ENCODE measurements at places on chromosomes 2 and 18.

GRCh38 chr2:173150963-173151362 is 75.3 kb downstream of the MAP3K20 start:
- DNase-seq: no peak

DNA sequence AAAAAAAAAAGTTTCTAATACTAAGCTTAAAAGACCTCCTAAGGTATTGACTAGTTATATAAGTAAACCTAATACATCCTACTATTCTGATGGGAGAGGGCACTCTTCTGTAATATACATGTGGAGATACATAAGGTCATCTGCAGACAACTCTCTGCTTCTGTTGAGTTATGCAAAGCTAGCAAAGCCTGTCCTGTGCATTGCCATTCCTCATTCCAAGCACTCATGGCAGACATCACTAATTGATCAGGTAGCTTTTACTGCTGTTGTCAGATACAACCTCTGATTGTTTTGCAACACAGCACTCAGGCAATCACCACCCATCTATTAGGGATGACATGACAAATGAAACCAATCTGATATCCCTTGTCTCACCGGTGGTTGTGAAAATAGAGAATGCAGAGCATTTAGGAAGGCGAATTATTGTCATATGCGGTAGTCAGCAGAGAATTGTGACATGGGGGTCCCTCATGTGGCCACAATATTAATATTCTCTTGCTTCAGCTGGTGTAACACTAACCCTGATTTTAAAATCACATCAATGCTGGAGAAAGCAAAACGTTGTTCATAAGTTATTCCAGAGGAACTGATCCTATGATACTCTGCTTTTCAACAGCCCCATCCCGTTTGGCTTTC is 416.5 kb upstream of the GYPC start:
- DNase-seq: no peak

- DNase-seq: peak; percentile 70
Observed at GRCh38 chr2:68909793-68910674, 38.8 kb upstream of the BMP10 start.

DNA sequence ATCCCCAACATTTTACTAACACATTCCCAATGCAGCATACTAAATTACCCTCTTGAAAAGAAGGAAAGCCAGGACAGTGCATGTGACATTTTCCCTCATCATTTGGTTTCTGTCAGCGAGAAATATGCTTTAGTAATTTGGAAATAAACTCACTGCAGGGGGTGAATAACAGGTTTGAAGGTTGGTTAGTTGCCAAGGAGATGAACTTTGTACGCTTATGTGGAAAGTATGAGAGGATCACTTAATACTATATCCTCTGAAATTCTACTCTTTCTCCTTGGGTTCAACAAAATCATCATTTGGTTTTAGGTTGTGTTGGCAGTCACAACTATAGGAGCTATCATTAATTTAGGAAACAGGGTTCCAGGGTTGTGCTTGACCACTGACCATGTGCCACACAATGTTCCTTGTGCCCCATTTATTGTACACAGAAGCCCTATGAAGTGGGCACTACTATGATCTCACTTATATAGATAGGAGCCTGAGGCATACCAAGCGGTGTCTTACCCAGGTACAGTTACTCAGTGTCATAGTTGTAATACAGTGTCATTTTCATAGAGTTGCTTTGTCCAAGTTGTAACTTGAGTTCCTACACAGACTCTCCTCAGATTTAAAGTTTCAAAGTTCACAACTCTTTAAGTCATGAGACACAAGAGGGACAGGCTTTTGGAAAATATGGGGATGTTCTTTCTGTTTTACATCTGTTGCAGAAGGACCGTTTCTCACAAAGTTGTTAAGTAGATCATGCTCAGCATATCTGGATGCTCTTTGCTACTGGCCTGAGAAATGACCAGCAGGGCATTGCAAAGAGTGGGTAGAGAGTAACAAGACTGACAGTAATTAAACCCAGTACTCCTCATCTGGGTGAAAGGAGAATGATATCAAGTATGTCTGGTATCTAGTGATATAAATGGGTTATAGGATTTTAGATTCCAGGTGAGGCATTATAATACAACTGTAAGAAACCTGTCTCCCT is 91.8 kb downstream of the MAP4K4 start:
- DNase-seq: no peak

GRCh38 chr2:98948956-98949739 is 13.1 kb upstream of the CRACDL start:
- no peak for DNase-seq

GRCh38 chr18:13245481-13246000 is 27.0 kb downstream of the LDLRAD4 start:
- DNase-seq: no peak

GRCh38 chr2:6683516-6683915 is 182.2 kb downstream of the CMPK2 start:
- no peak for DNase-seq

Measured in stimulated activated CD4-positive, alpha-beta T cell treated with anti-CD3 and anti-CD28 coated beads, Interleukin-2, amount 100 ng/mL, for 4 hours (primary cell).